ENCODE measurements at places on chromosomes 11 and 22.

DNA sequence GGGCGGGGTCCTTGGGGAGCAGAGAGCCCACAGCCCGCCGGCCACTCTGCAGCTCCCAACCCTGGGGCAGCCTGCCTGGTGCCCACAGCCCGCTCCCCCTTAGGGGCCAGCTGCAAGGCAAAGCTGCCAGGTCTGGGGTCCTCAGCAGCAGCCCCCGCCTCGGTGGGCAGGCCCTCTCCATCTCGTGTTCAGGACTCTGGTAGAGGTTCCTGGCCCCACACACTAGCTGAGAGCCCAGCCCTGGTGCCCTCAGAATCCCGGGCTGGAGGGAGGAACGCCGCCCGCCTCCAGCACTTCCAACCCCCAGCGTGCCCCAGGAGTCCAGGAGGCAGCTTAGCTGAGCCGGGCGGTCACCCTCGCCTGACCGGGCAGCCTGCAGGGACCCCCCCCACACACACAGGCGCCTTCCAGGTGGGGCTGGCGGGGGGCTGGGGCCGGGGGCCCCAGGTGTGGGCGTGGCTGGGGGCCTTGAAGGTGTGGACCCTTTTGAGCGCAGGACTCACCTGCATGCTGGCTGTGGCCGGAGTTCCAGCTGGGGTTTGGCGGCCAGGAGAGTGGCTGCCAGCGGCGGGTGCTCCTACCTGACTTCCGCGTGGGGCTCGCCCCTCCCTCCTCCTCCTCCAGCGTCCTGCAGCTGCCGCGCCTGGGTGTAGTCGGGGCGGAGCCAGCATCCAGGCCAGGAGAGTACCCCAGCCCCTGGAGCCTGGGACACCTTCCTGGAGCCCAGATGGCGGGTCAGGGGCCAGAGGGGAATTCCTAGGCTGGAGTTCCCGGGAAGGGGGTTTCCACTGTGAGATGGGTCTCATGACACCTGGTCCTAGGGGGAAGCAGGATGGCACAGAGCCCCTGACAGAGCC, at the start of gene ANO9:
Gene ANO9, minus strand, starts transcription at position 594 of the 857 bp plus-strand sequence. Its CDS starts 85 bp downstream, at position 509.
- no peak for DNase-seq

DNA sequence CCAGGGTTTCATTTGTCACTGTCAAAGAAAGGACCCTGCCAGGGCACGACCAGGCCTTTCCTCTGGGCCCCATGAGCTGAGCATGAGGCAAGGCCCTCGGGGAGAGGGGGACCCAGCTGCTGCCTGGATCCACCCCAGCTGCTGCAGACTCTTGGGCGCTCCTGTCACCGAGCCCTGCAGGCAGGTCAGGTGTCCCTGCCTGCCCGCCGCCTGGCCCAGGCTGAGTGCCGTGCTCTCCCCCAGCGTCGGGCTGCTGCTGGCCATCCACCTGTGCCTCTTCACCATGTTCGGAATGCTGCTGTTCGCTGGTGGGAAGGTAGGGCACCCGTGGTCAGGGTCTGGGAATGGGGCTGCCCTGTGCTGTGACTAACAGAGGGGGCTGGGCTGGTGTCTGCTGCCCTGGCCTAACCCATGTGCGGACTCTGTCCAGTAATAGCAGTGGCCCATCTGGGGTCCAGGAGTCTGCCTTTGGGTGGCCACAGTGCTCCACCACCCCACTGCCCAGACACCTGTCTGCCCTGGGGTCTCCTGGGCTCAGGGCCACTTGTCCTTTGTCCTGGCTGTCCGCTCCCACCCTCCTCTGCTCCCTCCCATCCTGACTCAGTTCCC, 15.0 kb downstream of the TPCN2 start:
- no peak for DNase-seq

DNA sequence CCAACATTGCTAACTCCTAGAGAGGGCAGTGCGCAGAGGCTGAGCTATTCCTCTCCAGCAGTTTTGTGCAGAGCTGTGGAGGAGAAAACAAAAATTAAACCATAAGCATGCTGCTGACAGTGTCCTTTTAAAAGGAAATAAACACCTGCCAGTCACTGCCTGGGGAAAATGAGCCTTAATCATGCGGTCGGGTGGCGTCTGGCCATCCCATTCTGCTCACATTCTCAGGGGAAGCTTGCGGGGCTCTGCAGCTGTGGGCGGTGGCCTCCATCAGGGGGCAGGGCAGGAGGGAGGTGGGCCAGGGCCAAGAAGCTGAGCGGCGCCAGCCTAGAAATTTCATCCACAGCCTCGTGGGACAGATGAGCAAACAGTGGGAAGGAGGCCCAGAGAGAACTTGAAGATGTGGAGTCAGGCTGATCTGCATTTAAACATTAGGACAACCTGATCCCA, 71.0 kb upstream of the TP53I11 start:
- peak; percentile 83 for DNase-seq

DNA sequence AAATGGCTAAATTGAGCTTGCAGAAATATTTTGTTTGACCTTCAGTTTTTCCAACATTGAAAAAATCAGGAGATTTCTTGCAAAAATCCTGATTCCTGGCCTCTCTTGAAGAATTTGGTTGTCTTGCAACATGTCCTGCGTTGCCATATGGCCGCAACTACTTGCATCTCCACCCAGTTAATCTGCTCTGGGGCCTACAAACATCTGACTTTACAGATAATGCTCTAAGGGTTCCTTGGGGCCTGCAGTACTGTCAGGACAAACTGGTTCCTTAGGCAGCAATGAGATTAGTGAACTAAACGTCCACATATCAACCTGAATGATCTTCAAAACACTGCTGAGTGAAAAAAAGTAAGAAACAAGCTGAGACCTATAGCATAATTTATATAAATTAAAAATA, 36.6 kb upstream of the FEZ1 start:
- no peak for DNase-seq

- DNase-seq: no peak
Observed at GRCh38 chr11:99098751-99099150, 78.0 kb downstream of the CNTN5 start.

- peak; percentile 47 for DNase-seq
Observed at GRCh38 chr11:64611869-64612646, 21.0 kb downstream of the SLC22A12 start.

GRCh38 chr11:12602421-12602820, 71.8 kb upstream of the TEAD1 start:
- peak; percentile 52 for DNase-seq

DNA sequence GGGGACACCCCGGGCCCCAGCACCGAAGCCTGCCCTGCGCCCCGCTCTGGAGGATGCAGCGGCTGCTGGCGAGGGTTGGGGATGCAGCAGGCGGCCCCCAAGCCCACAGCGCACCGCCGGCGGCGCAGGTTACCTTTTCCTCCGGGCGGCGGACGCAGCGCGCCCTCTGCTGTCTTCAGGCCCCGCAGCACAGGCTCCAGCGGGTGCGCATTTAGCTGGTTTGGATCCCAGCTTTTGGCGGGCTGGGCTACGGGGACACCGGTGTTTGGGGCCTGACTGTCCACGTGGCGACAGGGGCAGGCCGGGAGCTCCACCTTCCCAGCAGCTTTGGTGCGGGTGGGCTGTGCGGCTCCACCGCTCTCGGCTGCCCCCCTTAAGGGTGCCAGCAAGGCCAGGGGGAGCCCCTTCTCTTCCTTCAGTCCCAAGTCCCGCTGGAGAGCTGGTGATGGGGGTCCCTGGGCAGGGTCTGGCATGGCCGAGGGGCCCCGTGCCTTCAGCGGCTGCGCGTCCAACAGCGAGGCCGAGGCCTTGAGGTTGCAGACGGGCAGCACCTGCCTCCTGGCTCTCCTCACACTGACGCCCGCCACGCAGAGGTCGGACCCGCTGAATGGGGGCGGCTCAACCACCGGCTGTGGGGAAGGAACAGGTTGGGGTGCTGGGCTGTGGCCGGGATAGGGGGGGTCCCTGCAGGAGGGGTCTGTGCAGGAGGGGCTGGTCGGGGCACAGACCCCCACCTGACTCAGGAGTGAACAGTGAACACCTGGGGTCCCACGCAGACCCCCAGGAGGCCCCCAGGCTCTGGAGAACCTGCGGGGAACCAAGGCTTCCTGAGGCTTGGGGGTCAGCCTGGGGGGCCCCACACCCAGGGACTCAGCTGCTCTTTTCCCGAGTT, 18.0 kb upstream of the IL17REL start:
- peak; percentile 92 for DNase-seq

GRCh38 chr11:116517077-116517476, 255.7 kb downstream of the BUD13 start:
- no peak for DNase-seq

DNA sequence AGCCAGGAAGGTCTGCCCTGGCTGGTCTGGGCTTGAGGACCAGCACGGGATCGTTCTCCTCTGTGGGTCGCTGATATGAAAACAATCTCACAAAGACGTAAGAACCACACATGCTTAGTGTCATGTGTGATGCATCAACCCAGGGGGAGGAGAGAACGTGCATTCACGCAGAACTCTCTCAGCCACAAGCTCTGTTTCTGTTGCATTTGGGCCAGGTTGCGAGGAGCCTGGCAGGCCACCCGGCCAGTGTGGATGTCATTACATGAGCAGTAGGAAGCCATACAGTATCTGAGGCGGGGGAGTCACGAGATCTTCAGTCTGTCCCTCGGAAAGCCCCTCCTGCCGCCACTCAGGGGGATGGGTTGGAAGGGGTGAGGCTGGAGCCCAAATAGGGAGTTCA, 53.1 kb upstream of the KCNQ1OT1 start:
- no peak for DNase-seq

GRCh38 chr11:5234381-5234834, at the start of gene HBD:
Gene HBD, minus strand, starts transcription at chr11:5234483. Its CDS starts 50 bp downstream, at chr11:5234433.
- peak; percentile 39 for DNase-seq

GRCh38 chr11:117183724-117184349, 5.3 kb downstream of the SIDT2 start:
- no peak for DNase-seq

GRCh38 chr11:62116451-62116850, 7.4 kb upstream of the INCENP start:
- DNase-seq: no peak

GRCh38 chr22:41983513-41984405, 14.5 kb downstream of the SEPTIN3 start:
- DNase-seq: peak; percentile 57

- DNase-seq: peak; percentile 35
Observed at GRCh38 chr11:22510741-22511140, 114.9 kb downstream of the FANCF start.

- no peak for DNase-seq
Observed at GRCh38 chr11:117425679-117426296, 98.1 kb downstream of the CEP164 start.

GRCh38 chr11:62406034-62406433, 12.8 kb upstream of the SCGB1A1 start:
- no peak for DNase-seq

- no peak for DNase-seq
Observed at GRCh38 chr11:15772981-15773380, 583.4 kb downstream of the SOX6 start.

DNA sequence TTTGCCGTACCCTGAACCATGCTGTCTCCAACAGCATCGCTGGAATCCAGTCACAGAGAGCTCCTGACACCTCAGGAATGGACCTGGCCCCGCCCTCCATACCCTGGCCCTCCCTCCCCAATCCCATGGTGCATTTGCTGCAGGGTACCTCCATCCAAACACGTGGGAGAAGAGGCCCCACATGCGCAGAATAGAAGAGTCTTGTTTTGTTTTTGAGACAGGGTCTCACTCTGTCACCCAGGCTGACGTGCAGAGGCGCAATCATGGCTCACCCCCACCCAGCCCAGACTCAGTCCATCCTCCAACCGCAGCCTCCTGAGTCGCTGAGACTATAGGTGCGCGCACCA, 2.3 kb upstream of the PNPLA2 start:
- no peak for DNase-seq

GRCh38 chr11:11081288-11081687, 223.4 kb upstream of the ZBED5 start:
- DNase-seq: no peak

DNA sequence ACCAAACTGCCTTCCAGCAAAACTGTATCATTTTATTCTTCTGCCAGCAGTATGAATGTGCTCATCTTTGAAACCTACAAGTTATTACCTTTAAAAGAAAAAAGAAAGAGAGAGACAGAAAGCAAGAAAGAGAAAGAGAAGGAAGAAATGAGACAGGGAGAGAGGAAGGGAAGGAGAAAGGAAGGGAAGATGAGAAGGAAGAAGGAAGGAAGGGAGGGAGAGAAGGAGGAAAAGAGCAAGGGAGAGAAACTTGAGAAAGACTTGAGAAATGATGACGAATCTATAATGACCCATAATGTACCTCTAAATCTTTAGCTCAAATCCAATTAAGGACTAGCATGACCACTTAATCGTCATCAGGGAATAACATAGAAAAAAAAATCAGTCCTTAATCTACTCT, 11.4 kb upstream of the JAML start:
- DNase-seq: no peak

- no peak for DNase-seq
Observed at GRCh38 chr22:49312601-49313000, 515.1 kb downstream of the BRD1 start.

- DNase-seq: no peak
Observed at GRCh38 chr11:62556875-62557631, 10.4 kb upstream of the AHNAK start.

- peak; percentile 71 for DNase-seq
Observed at GRCh38 chr11:71372693-71373657, 75.2 kb downstream of the DHCR7 start.

DNA sequence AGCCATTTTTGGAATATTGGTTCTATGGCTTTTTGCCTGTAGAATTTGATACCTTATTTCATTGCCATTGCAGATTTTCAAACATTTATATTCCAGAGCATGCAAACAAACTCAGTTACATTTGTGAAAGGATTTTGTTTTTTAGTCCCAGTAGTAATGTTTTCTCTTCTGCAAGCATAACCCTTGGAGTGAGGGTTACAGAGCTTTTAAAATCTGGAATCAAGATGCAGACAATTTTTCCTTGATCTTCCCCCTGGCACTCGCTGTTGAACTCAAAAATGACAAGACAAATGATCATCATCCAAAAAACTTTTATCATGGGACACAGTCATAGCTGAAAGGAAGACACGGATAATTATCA, 20.8 kb downstream of the BBOX1 start:
- no peak for DNase-seq

- peak; percentile 76 for DNase-seq
Observed at GRCh38 chr11:121634889-121635288, 182.1 kb upstream of the SORL1-AS1 start.

DNA sequence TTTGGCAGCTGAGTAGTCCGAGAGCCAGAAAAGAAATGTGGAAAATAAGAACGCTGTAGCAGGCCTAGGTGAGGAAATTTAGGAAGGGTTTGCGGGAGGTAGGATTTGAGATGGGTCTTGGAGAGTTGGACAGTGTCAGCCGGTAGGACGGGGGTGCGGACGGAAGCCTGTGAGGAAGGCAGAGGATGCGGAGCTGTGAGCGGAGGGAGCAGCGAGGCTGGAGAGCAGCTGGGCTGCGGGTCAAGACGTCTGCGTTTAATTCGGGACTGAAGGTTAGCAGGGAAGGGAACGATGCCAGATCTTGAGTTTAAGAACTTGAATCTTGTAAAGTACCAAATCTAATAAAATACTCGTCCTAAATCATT, 669 bp upstream of the TIGD3 start:
- DNase-seq: no peak

GRCh38 chr22:44869196-44869595, 116.8 kb downstream of the ARHGAP8 start:
- no peak for DNase-seq

Measured in GM03348 (cell line).